ENCODE measurements at places on chromosomes 12 and 14.

DNA sequence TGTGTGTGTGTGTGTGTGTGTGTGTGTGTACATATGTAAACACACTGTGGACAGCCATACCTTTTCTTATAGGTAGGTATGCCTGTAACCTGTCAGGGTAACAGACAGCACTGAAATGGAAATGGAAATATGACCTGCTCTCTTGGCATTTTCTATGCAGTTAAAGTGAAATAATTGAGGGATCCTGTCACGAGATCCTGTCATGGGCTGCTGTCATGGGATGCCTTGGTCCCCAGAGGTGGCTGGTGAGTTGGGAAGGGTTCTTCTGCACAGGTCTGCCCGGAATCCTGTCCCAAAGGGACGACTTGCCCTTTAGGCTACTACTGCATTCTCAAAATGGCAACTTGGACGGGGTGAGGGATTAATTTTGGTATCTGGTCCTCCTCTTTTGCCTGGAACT, 47.3 kb downstream of the ELK3 start:
- no peaks in the 10 kb centered on the region for H3K36me3 ChIP-seq
- peaks cover 10% of the 10 kb centered on the region for H3K27me3 ChIP-seq
- H3K27ac ChIP-seq, result peak overlapping the region; percentile 20
- H3K4me1 ChIP-seq, result peaks cover 20% of the 10 kb centered on the region
- H3K4me3 ChIP-seq, result no peak overlapping the region

- no peak overlapping the region for H3K27ac ChIP-seq
- peaks cover 4% of the 10 kb centered on the region for H3K36me3 ChIP-seq
- DNase-seq, result no peak
- H3K4me1 ChIP-seq, result no peaks in the 10 kb centered on the region
Observed at GRCh38 chr12:12551115-12551514, 11.5 kb downstream of the DUSP16 start.

DNA sequence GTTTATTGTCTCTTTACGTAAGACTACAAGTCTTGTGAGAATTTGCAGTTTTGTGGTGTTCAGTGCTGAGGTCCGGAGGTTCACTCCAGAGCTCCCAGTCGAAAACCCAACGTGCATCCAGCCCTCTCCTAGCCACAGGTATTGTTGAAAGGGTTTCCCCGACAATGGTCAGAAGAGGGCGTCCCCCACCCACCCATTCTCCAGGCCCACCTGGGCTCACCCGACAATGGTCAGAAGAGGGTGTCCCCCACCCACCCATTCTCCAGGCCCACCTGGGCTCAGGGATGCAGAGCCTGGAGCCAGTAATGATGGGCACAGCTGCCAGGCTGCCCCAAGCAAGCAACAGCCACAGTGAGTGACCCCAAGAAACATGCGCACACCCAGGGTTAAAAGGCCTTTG, 126.8 kb upstream of the EVL start:
- peaks cover 21% of the 10 kb centered on the region for H3K36me3 ChIP-seq
- no peaks in the 10 kb centered on the region for H3K27me3 ChIP-seq
- no peak overlapping the region for H3K4me3 ChIP-seq
- no peak for DNase-seq
- no peaks in the 10 kb centered on the region for H3K4me1 ChIP-seq
- H3K27ac ChIP-seq, result no peak overlapping the region

GRCh38 chr12:68638721-68639395, 28.2 kb downstream of the RAP1B start:
- no peak overlapping the region for H3K27ac ChIP-seq
- no peaks in the 10 kb centered on the region for H3K36me3 ChIP-seq
- no peaks in the 10 kb centered on the region for H3K27me3 ChIP-seq
- H3K4me1 ChIP-seq, result peaks cover 33% of the 10 kb centered on the region

GRCh38 chr14:88245321-88245720, 77.7 kb downstream of the KCNK10 start:
- H3K36me3 ChIP-seq, result no peaks in the 10 kb centered on the region
- H3K4me3 ChIP-seq, result no peak overlapping the region
- H3K27me3 ChIP-seq, result no peaks in the 10 kb centered on the region
- H3K27ac ChIP-seq, result no peak overlapping the region
- no peak for DNase-seq

GRCh38 chr14:93941293-93941910, 14.3 kb downstream of the FAM181A start:
- H3K4me3 ChIP-seq, result no peak overlapping the region
- peaks cover 23% of the 10 kb centered on the region for H3K4me1 ChIP-seq
- H3K36me3 ChIP-seq, result peaks cover 62% of the 10 kb centered on the region
- peak overlapping the region; percentile 40 for H3K27ac ChIP-seq
- H3K27me3 ChIP-seq, result no peaks in the 10 kb centered on the region

- H3K36me3 ChIP-seq, result no peaks in the 10 kb centered on the region
- H3K27ac ChIP-seq, result peak overlapping the region; percentile 52
- H3K4me1 ChIP-seq, result no peaks in the 10 kb centered on the region
Observed at GRCh38 chr14:77542421-77543239, 44.0 kb upstream of the ISM2 start.

GRCh38 chr12:71610031-71610795, 53.4 kb downstream of the ZFC3H1 start:
- H3K27me3 ChIP-seq, result no peaks in the 10 kb centered on the region
- no peak overlapping the region for H3K4me3 ChIP-seq
- H3K36me3 ChIP-seq, result peaks cover 68% of the 10 kb centered on the region
- no peaks in the 10 kb centered on the region for H3K4me1 ChIP-seq
- H3K27ac ChIP-seq, result no peak overlapping the region

DNA sequence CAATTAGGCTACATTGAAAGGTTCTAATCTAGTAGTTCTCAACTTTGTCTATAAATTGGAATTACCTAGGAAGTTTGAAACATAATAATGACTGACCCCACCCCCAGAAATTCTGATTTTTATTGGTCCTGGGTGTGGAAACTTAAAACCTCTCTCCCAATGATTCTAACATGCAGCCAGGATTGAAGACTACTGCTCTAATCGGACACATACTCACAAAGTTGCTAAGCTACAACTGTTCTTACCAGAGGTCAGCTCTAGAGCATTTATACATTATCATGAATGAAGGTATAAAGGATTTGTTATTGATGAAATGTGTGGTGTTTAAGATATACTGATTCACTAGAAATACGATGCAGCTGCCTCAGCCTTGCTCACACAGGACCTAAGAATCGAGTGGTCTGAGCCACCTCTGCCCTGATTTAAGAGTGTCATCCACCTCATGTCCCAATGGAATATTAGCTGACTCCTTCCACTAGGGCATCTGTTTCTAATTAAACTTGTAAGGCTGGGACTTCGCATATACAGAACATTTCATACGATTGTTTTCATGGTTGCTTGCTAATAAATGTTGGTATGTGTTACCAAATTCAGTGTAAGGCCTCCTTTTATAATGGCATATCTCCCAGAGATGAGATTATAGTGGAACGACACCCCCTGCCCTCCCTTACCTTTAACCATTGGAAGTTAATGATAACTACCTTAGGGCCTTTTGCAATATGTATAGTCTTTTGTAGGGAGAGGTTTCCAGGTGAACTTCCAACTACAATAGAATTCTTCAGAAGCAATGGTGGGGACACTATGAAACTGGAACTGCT, 410.8 kb upstream of the PDE3A start:
- DNase-seq, result no peak
- no peak overlapping the region for H3K27ac ChIP-seq
- H3K27me3 ChIP-seq, result no peaks in the 10 kb centered on the region
- no peak overlapping the region for H3K4me3 ChIP-seq
- peaks cover 14% of the 10 kb centered on the region for H3K4me1 ChIP-seq

DNA sequence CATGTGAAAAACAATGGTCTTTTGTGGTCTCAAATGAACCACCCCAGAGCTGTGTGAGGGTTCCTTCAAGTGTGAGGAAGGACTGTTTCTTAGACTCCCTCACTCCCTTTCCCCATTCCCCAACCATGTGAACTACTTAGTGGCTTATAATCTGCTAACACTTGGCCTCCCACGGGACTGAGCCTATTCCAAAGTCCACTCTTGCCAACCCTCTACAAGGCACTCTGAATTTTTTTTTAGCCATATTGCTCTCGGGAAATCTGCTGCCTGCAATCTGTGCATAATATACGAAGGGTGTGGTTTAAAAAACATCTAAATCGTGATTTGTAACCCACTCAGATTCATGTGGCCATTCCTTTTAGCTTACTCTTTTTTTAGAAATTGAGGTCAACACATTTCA, 2.6 kb downstream of the SVOP start:
- H3K4me1 ChIP-seq, result no peaks in the 10 kb centered on the region
- H3K4me3 ChIP-seq, result no peak overlapping the region
- H3K27ac ChIP-seq, result no peak overlapping the region
- peaks cover 4% of the 10 kb centered on the region for H3K27me3 ChIP-seq

DNA sequence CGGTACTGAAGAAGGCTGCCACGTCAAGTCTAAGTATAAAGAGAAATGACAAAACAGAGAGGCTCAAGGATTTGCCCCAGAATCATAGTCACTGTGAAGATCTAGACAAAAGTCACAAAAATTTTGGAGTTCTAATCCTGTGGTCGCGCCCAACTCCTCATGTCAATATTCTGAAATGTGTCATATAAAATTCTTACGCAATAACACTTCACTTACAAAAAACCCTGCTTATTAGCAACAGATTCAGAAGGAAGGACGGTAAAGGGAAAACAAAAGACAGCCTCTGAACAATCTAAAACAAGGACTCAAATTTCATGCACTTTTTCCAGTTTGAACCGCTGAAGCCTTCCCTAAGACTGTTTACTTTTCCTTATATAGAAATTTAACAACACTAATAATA, 94.7 kb downstream of the TSPAN8 start:
- no peaks in the 10 kb centered on the region for H3K4me1 ChIP-seq
- no peak for DNase-seq
- no peaks in the 10 kb centered on the region for H3K27me3 ChIP-seq
- no peaks in the 10 kb centered on the region for H3K36me3 ChIP-seq
- H3K27ac ChIP-seq, result no peak overlapping the region

DNA sequence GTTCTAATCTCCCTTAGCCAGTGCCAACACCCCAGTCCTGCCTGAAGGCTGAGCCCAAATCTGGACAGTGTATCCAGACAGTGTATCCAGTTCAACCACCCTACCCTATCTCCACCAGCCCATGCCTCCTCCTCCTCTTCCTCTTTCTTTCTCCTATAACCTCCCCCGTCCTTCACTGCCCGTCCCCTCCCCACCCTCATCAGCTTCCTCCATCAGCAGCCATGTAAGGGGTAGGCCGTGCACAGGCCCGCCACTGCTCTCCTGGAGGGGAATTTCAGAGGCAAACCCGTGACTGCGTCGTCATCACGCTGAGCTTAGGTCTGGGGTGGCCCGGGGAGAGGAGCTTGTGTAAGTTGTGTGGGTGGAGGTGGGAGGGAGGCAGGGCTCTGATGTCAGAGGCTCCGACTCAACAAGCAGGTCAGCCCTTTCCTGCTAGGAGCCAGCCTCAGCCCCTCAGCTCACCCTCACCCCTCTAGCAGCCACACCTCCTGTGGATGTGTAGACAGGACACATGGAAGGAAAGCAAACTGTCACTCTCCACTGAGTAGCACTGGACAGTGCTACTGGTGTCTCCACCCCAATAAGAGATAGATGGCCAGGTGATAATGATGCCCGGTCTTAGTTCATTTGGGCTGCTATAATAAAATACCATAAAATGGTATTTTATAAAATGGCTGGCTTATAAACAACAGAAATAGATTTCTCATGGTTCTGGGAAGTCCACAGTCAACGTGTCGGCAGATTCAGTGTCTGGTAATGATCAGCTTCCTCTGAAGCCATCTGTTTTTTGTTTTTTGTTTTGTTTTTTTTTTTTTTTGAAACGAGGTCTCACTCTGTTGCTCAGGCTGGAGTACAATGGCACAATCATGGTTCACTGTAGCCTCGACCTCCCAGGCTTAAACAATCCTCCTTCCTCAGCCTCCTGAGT, 50.5 kb downstream of the IRF2BPL start:
- H3K36me3 ChIP-seq, result no peaks in the 10 kb centered on the region
- no peak overlapping the region for H3K4me3 ChIP-seq
- H3K27me3 ChIP-seq, result no peaks in the 10 kb centered on the region
- DNase-seq, result peak; percentile 78
- no peak overlapping the region for H3K27ac ChIP-seq

DNA sequence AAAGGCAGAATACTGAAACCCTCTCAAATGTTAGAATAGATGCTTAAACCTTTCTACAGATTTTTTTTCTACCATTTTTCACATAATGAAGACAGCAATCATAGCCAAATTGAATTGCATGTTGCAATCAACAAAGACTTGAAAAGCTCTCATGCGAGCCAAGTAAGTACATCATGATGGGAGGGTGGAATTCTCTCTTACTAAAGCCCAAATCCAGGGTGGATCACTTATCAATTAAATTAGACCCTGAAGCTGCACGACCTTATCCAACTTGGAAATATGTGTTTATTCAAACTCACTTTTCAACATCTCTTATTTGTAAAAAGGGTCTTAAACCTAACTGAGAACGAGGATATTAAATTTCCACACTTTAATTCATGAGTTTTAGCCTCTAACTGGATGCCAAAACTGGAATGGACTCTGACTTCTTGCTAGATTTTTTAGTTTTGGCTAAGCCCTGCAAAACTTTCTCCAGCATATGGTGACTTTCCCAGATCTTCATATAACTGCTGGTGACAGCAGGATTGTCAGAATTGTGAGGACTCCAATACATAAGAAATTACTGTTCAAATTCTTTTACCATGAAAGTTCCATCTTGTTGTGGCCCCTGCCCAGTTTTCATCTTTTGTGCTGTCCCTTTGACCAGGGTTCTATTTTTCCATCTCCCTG, 53.6 kb downstream of the HECTD4 start:
- no peak overlapping the region for H3K4me3 ChIP-seq
- no peak for DNase-seq

GRCh38 chr14:50619569-50620141, 48.5 kb downstream of the SAV1 start:
- H3K4me1 ChIP-seq, result no peaks in the 10 kb centered on the region
- no peak overlapping the region for H3K4me3 ChIP-seq
- H3K36me3 ChIP-seq, result peaks cover 22% of the 10 kb centered on the region
- no peaks in the 10 kb centered on the region for H3K27me3 ChIP-seq
- no peak overlapping the region for H3K27ac ChIP-seq

DNA sequence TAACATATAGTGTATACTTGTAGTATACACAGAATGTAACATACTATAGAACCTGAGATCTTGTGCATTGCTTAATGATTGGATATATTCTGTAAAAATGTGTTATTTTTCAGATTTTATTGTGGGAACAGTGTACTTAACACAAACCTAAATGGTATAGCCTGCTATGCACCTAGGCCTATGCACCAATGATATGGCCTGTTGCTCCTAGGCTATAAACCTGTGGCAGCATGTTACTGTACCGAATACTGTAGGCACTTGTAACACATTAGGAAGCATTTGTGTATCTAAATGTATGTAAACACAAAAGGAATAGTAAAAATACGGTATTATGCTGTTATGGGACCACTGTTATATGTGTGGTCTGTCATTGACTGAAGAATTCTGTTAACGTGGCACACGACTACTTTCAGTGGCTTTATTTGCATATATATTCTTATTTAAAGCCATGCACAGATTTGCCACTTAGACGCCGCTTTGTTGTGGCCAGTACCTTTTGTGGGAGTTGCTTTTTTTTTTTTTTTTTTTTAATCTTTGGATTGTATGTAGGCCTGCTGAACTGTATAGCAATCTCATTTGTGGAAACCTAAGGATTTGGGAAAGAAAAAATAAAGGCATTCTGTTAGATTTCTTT, 7.4 kb downstream of the PAPOLA start:
- peaks cover 77% of the 10 kb centered on the region for H3K4me1 ChIP-seq
- H3K4me3 ChIP-seq, result no peak overlapping the region
- H3K27me3 ChIP-seq, result no peaks in the 10 kb centered on the region
- no peaks in the 10 kb centered on the region for H3K36me3 ChIP-seq
- DNase-seq, result no peak
